ENCODE measurements at places on chromosomes 13 and 19. TPM values are rescaled to one million over a fixed set of nuclear protein-coding genes. Genes with fewer than 3 reads are reported as not detected.

The FAM83E gene
- 0.58 TPM for total RNA-seq

The HTR2A gene
- 4.8 TPM for total RNA-seq

The GAS6 gene
- 55.1 TPM for total RNA-seq

- no peak for DNase-seq
Measured at GRCh38 chr19:1051791-1052190, 11.9 kb downstream of the ABCA7 start.

DNA sequence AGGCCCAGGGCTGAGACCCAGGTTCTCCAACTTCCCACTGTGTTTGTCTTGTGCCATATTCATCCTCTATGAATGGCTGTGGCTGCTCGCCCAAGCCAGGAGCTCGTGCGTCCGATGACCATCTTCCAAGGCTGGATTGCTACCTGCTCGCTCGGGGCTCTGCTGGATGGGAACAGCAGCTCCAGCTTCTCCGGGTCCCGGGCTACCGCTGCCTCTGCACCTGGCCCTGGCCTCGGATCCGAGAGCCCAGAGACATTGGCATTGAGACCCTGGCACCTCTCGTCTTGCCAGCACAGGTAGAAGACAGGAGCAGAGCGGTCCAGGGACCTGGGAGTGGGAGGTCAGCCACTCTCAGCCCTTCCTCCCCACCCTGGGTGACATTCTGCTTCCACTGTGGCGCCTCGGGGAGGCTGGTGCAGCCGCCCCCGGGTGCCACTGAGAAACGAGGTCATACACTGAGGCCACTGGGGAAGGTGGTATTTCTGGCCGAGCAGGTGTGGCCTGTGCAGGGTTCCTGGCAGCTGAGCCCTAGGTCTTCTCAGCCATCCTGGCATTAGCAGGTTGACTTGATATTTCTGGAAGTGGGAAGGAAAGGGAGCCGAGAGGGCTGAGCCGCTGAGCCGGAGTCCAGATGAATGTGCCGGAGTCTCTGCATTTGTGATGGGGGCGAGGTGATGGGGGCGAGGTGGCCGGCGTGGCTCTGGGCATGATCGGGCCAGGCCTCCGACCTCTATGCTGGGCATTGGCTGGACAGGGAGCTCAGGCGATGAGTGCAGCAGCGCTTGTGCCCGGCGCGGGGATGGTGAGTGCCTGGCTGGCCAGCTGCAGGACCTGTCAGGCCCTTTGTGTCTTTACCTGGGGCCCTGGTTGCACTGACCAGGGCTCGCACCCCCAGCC is 18.6 kb downstream of the NDUFB7 start:
- no peak for DNase-seq

DNA sequence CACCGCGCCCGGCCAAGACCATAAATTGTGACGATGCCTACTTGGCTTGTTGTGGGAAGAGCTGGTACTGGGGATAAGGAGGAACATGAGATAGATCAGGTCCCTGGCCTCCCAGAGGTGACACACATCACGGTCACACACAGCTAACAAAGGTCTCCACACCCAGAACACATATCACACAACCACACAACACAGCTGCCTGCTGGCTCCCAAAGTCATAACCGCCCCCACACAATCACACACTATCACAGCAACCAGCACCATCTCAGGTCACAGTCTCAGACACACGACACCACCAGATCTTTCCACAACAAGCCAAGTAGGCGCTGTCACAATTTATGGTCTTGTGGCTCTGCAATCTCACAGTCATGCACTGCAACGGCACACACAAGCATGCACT is 5.7 kb downstream of the COL5A3 start:
- DNase-seq = no peak

GRCh38 chr13:29594303-29594709 is 1.2 kb downstream of the SLC7A1 start:
- peak; percentile 29 for DNase-seq

GRCh38 chr19:18089726-18090125 is 3.0 kb upstream of the IL12RB1 start:
- DNase-seq = no peak

DNA sequence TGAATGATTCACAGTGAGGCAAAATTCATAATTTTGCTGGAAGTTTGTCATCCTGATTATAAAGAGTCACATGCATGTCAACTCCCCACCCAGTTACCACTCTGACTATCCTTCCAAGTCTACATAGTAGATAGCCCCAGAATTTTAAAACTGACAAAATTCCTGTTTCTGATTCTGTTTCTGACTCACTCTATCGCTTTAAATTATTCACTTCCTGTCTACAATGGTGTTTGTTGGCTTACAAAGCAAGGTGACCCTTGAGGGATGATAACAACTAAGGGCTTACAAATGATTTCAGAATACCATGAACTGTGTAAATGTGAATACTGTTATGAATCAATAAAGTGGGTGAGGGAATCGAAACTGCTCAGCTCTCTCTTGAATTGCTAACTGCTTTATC is 98.7 kb upstream of the KL start:
- no peak for DNase-seq

Data from urinary bladder (tissue), 4 donors.